Hippocampal formation (tissue), 2 donors: ENCODE measurements at places on chromosomes 6 and 20.
A peak's percentile ranks its signal among the peaks of the same experiment; 100 is the strongest.

GRCh38 chr6:81138236-81138635 lies 614.2 kb downstream of the TENT5A start:
- DNase-seq: no peak

DNA sequence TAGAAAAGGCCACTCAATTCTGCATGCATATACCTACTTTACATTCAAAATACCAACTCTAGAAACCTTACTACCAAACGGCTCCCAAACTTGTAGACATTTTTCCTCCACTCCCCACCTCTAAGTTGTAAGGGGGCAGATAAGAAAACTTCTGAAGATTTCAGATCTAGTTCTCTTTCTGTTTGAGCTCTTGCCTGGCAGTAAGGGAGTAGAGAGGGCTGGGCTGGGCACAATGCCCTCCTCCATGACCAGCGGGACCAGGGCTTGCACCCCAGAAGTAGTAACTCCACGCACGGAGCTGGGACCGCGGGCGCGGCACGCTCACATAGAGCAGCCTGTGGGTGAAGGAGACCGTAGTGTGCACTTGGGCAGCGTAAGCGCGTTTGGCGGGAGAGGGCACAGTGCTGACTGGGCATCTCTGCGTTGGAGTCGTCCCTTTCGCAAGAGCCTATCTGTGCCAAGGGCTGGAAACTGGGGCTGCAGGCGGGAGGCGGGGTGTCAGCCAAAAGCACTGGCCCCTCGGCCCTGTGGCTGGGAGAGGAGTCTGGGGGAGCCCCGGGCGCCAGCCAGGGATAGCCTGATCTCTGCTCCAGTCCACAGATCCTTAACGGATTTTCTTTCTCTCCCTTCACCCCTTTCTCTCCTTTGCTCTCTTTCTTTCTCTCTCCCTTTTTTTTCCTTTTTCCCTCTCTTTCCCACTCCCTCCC lies 32.4 kb downstream of the PHACTR1 start:
- DNase-seq: no peak

GRCh38 chr6:119444642-119445557 lies 95.3 kb upstream of the MAN1A1 start:
- DNase-seq: no peak

DNA sequence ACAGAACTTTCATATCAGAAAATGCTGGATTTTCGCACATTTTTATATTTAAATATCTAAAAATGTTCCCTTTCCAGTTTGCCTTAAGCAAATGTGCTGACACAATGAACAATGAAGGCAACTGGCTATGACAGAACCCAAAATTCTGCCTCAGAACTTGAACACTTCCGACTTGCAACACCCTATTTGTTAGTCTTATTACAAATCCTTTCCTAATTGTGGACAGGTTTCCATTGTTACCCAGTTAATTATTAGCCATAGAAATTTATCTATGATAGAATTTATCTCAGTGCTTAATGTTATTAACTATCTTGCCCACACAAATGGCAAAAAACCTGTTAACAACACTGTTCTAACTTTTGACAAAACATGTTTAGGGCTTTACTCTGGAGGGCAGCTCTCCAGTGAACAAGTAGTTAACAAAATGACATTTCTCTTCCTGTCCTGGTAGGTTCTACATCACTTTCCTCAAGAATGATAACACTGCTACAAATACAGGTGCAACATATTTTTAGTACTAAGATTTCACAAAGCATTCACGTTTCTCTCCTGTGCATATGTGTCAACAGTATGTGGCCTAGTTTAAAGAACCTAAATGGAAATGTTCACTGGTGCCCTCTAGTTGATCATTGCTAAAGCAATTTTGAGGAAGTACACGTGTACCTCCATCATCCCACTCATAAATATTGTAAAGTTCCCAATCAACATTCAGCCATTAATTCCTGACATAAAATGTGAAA lies 58.4 kb downstream of the HIVEP2 start:
- DNase-seq: peak; percentile 72

- DNase-seq: no peak
Observed at GRCh38 chr6:157020881-157021343, 243.7 kb downstream of the ARID1B start.

DNA sequence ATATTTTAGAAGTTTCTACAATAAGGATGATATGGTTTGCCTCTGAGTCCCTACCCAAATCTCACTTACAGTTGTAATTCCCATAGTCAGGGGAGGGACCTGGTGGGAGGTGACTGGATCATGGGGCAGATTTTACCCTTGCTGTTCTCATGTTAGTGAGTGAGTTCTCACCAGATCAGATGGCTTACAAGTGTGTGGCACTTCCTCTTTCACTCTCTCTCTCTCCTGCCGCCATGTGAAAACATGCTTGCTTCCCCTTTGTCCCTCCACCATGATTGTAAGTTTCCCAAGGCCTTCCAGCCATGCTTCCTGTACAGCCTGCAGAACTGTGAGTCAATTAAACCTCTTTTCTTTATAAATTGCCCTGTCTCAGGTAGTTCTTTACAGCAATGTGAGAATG lies 527.5 kb upstream of the ID4 start:
- DNase-seq: no peak

DNA sequence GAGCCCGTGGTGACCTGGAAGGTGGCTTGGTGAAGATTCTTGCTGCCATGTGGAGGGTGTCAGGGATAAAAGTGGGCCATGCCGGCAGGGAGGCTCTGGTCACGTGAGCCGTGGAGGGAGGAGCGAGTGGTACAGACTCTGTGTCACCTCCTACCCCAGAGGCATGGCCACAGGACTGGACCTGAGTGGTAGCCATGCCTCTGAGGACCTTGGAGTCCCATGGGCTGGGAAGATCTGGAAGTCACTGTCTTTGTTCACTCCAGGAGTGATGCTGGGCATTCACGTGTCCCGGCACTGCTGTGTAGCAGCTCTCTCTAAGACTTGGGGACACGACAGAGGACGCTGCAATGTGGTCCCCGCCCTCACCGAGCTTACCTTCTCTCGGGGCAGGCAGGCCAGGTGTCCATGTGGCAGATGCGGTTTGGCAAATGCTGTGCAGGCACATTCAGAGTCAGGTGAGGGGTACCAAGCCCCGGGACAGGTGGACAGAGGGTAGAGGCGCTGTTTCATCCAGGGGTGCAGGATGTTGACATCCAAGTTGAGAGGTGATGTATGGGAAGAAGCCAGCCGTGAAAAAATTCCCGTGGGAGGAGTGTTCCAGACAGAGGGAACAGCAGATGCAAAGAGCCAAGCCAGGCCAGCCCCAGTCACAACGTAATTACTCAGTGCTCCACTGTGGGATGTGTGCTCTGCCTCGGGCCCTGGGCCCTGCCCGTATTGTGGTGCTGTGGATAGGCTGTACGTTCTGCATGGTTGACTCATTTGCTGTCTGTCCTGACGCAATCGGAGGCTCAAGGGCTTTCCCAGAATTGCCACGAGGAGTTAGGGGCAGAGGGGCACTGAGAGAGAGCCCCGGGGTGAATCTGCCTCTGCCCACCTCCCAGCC lies 307.8 kb downstream of the TAF4 start:
- DNase-seq: no peak

GRCh38 chr6:44446626-44447300 lies 59.3 kb downstream of the CDC5L start:
- DNase-seq: no peak

GRCh38 chr6:2756241-2756640 lies 5.5 kb upstream of the MYLK4 start:
- no peak for DNase-seq

- no peak for DNase-seq
Observed at GRCh38 chr6:22392711-22393110, 95.9 kb upstream of the PRL start.

DNA sequence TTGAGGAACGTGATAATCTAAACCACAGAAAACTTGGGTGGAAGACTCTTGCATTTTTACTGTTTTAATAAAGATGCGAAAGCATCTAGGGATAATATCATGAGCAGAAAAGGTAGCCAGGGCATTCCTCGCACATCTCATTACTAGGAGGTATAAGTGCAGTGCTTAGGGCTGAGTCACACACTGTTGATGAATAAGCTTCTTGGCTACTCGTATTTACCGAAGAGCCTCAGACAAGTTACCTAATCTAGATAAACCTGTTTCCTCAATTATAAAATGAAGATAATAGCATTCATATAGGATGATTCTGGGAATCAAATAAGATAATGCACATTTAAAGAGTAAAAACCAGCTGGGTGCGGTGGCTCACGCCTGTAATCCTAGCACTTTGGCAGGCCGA lies 780 bp upstream of the KIAA0319 start:
- no peak for DNase-seq
